Astrocyte of the spinal cord (primary cell): ENCODE measurements at places on chromosomes 1 and 21.
A peak's percentile ranks its signal among the peaks of the same experiment; 100 is the strongest.

DNA sequence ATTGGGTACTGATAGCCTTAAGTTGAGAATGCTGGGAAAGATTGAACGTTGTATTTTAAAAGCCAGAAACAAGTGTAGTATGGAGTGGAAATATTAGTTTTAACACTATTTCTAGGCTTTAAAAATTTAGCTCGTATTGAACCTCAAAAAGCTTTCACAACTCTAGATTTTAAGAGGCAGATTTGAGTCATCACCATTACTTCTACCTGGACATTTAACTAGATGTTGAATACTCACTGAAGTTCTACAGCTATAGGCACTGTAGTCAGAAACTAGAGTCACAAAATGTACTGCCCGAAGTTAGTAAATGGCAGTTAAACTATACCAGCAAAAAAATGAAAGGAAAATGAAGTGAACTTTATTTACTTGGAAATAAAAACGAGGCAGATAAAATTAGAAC is 96.5 kb downstream of the NEK7 start:
- DNase-seq, result no peak

DNA sequence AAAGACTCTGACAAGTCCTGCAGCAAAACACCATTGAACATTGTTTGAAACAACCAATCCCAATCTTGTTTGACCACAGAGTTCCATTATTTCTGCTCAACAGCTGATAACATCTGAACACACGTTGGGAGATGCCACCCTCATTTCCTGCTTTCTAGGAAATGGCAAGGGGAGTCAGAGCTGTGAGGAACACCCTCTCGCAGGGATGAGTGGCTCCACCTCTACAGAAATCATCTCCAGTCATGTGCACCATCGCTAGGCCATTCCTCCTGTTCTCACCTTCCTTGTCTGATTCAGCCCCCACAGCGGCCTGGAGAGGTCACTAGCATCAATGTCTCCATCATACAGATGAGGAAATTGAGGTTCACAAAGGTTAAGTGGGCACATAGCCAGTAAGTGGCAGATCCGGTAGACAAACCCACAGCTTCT is 22.4 kb upstream of the RUNX3 start:
- DNase-seq, result no peak

- DNase-seq, result peak; percentile 39
Observed at GRCh38 chr1:75908717-75909152, 23.5 kb downstream of the ASB17 start.

DNA sequence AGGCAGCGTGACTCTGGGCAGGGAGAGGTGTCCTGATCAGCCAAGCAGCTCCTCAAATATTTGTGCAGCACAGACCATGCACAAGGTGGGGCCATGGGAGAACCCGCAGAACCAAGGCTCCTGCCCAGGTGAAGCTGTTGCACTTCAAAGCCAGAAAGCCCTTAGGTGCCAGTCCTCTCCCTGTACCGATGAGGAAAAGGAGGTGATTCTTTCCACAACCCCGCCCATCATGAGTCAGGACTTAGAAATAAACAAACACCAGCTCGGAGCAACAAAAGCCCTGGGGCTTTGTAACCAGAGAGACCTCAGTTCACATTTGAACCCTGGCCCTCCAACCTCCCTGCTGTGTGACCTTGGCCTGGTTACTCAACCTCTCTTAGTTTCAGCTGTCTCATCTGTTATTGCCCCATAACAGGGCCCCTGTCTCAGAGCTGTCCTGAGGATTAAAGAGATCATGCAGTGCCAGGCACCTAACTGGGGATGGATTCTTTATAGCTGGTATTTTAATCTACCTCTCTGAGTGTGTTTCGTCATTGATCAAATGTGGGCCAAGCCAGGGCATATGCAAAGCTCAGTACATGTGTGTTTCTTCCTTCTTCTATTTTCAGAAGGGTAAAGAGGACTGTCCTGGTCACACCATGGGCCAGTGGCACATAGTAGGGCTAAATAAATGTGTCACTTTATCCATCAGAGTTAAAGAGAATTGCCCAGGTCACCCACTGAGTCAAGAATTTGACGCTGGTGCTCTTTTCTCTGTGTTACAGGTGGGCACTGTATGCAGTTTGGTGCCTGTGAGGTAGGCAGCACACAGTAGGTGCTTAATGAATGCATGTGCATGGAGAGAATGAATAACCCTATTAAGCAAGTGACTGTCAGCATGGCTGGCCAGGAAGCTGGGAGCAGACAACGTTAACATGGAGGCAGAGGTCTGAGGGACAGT is 1.4 kb downstream of the LDLRAD1 start:
- DNase-seq, result peak; percentile 39

DNA sequence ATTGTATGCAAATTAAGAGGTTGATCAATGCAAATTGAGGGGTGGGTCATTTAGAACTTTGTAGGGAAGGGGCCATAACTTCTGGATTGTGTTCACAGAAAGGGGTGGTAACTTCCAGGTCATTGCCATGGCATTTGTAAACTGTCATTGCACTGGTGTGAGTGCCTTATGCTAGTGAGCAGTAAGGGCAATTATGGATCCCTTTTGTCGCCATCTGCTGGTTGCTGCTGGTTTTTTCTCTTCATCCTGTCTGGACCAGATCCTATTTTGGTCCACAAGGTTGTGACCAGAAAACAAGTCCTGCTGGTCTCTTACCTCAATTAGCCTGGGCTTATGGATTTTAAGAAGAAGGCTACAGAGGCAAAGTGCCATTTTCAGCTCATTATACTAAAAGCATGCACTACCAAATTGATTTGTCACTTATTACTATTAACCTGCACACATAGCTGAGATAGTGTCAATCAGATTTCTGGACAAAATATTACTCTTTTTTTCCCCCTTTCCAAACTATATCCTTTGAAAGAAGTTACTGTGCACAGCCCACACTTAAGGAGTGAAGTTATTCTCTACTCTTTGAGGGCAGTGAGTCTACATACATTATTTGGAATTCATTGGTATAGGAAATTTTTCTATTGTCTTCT is 196.2 kb downstream of the ZC3H11B start:
- DNase-seq, result peak; percentile 47

DNA sequence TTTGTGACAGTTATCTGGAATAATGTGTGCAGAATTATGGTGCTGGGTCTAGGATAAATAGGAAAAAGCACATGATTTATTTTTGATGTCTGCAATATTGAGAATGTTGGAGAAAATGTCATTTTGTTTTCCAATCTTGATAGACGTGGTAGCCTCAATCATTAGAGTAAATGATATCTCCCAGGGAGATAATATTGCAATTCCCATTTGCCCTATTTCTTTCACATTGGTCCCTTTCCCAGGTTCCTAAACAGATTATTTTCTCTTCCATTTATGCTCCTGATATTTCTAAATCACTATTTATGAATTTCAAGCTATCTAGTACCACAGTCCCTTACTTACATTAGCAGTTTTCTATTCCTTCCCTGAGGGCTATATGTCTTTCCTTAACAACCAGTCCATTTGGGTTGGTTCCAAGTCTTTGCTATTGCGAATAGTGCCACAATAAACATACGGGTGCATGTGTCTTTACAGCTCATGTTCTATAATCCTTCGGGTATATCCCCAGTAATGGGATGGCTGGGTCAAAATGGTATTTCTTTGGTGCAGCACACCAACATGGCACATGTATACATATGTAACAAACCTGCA is 447.3 kb downstream of the PLA2G4A start:
- DNase-seq, result no peak
